Sigmoid colon (tissue), 7 donors: ENCODE measurements at places on chromosomes 7 and 10. TPM values are rescaled to one million over a fixed set of nuclear protein-coding genes. Genes with fewer than 3 reads are reported as not detected.

DNA sequence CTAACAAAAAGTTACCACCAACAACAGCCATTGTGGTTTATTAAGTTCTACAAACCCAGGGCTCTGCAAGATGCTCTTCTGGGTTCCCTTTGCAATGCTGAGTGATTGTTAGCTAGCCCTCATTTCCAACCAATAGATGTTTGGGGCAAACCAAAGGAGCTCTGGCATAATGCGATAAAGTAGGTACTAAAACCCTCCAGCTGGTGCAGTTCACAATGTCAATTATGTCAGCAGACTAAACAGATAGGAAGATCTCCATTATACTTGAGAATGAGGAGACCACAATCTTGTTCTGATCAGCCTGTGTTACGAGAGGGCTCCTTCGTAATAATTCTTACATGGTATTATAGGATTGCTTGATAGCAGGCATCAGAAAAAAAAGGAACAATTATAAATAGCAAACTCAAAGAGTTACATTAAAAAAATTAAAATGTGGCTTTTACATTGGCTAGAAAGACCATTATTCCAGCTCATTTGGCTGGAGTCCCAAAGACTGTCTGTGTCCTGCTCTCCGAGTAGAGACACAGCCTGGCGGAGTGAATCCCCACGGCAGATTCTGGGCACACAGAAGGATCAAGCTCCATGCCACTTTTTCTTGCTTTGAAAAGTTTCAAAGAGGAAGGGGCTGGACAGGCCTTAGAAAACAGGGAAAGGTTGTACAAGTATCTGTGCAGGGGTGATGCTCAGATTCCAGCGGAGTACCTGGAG, 93.8 kb downstream of the ZRANB1 start:
- H3K36me3 ChIP-seq = no peaks in the 10 kb centered on the region
- no peak overlapping the region for H3K4me3 ChIP-seq
- DNase-seq = no peak
- H3K27me3 ChIP-seq = no peaks in the 10 kb centered on the region

- H3K36me3 ChIP-seq = peaks cover 10% of the 10 kb centered on the region
- H3K4me1 ChIP-seq = no peaks in the 10 kb centered on the region
- no peak for DNase-seq
Observed at GRCh38 chr10:58817201-58817846, 304.7 kb downstream of the BICC1 start.

GRCh38 chr7:148598351-148598750, 7.8 kb downstream of the C7orf33 start:
- no peak for DNase-seq
- H3K4me1 ChIP-seq = no peaks in the 10 kb centered on the region
- H3K36me3 ChIP-seq = no peaks in the 10 kb centered on the region

GRCh38 chr7:74272305-74273038, 16.7 kb upstream of the CLIP2 start:
- peaks cover 19% of the 10 kb centered on the region for H3K4me1 ChIP-seq
- DNase-seq = peak; percentile 90
- H3K27me3 ChIP-seq = no peaks in the 10 kb centered on the region

GRCh38 chr7:2172311-2173188, 60.2 kb downstream of the MAD1L1 start:
- peak overlapping the region; percentile 77 for H3K27ac ChIP-seq
- H3K27me3 ChIP-seq = no peaks in the 10 kb centered on the region
- DNase-seq = no peak

DNA sequence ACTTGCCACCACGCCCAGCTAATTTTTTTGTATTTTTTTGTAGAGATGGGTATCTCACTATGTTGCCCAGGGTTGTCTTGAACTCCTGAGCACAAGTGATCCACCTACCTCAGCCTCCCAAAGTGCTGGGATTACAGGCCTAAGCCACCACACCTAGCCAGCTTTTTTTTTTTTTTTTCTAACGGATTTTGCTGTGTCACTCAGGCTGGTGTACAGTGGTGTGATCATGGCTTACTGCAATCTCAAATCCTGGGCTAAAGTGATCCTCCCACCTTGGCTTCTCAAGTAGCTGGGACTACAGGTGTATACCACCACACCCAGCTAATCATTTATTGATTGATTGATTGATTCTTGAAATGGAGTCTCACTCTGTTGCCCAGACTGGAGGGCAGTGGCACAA, 106.0 kb upstream of the TRIM24 start:
- no peak overlapping the region for H3K4me3 ChIP-seq
- H3K27me3 ChIP-seq = no peaks in the 10 kb centered on the region
- no peak for DNase-seq
- H3K4me1 ChIP-seq = no peaks in the 10 kb centered on the region

DNA sequence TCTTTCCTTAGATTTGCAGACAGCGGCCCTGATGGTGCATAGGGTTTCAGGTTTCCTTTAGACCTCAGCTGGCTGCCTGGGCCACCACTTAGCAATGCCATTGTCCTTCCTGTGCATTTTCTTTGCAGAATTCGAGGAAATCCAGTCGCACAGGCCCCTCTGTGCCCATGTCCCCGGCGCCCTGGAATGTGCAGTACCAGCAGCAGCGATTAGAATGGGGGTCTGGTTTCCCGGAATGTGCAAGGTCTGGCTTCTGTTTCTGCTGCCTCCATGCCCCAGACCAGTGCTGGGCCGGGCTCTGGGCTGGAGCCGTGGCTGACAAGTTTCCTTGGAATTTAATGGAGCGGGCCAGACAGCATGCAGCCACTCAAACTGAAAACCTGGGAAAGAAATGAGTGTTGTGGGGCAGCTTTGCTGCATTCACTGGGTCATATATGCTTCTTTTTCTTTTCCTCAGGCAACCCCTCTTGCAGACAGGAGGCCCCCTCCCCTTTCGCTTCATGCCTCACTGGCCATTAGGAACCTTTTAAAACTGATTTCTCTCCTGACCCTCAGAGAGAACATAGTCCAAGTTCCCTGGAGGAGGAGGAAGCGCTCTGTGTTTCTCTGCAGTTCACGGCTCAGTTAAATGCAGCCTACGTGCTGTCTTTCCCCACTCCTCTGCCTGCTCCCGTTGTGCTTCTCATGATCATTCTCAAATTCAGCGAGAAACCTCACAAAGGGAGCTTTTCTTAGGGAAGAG, 14.4 kb downstream of the HTRA1 start:
- H3K36me3 ChIP-seq = no peaks in the 10 kb centered on the region
- H3K4me1 ChIP-seq = peaks cover 41% of the 10 kb centered on the region
- peak overlapping the region; percentile 10 for H3K4me3 ChIP-seq
- H3K27ac ChIP-seq = peak overlapping the region; percentile 49

GRCh38 chr10:114394531-114394930, 9.8 kb downstream of the AFAP1L2 start:
- peaks cover 47% of the 10 kb centered on the region for H3K4me1 ChIP-seq
- no peaks in the 10 kb centered on the region for H3K27me3 ChIP-seq
- no peak overlapping the region for H3K4me3 ChIP-seq
- H3K36me3 ChIP-seq = no peaks in the 10 kb centered on the region
- peak overlapping the region; percentile 41 for H3K27ac ChIP-seq
- peak; percentile 62 for DNase-seq

DNA sequence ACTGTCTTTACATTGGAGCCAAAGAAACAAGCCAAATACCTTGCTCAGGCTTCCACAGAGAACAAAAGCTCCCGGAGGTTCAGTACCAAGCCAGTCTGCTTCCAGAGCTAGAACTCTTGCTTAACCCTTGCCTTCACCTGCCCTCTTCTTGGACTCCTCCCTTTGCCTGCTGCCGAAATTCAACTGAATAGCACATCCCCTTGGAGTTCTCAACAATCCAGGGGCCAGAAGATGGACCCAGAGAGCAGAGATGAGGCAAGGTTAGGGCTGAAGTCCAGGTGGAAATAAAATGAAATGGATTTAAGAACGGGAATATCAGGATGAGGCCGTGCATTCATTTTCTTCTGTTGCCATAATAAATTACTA, 876 bp upstream of the PIK3AP1 start:
- H3K4me3 ChIP-seq = no peak overlapping the region
- H3K27ac ChIP-seq = no peak overlapping the region
- H3K4me1 ChIP-seq = peaks cover 14% of the 10 kb centered on the region
- no peaks in the 10 kb centered on the region for H3K36me3 ChIP-seq
- no peak for DNase-seq

DNA sequence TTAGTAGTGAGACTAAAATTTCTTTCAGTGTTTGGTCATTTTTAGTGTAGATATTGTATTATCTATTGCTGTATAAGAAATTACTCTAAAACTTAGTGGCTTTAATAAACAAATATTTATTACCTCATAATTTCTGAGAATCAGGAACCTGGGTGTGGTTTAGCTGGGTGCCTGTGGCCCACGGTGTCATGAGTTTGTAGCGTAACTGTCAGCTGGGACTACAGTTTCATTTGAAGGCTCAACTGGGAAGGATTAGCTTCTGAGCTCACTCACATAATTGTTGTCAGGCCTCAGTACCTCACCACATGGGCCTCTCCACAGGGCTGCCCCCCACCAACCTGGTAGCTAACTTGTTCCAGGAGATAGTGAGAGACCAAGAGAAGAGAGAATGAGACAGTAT, 98.5 kb downstream of the SRI start:
- no peaks in the 10 kb centered on the region for H3K27me3 ChIP-seq
- no peaks in the 10 kb centered on the region for H3K36me3 ChIP-seq
- H3K4me3 ChIP-seq = no peak overlapping the region
- no peaks in the 10 kb centered on the region for H3K4me1 ChIP-seq

DNA sequence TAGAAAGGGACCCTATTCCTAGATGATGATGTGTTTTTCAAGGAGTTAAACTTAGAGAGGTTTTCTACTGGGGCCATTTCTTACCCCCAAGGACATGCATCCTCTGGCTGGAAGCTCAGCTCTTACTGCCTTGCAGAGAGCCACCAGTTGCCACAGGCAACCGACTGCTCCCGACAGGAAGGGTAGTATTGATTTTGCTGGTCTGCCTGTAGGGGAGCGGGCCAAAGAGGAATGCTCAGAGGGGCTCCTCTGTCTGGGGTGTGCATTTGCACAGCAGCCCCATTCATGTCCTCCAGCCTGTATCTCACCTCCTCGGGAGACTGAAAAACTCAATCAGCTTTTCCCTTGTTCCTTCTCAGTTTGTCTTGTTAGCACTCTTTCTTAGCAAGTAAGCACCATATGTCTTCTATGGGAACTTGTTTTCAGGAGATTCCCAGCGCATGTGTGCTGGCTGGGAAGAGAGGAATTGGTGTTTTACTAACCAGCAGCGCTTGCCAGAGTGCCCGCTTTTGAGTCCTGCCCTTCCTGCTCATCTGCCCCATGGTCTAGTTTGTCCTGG, 739.0 kb upstream of the GALNT17 start:
- no peak overlapping the region for H3K4me3 ChIP-seq
- H3K27ac ChIP-seq = no peak overlapping the region
- H3K36me3 ChIP-seq = no peaks in the 10 kb centered on the region
- no peak for DNase-seq
- H3K27me3 ChIP-seq = no peaks in the 10 kb centered on the region

- no peak overlapping the region for H3K27ac ChIP-seq
- no peak for DNase-seq
Observed at GRCh38 chr7:51774178-51774577, 457.6 kb upstream of the COBL start.

Gene PLXDC2
- 18.2 TPM for total RNA-seq

Gene INHBA
- 3.7 TPM for total RNA-seq

Gene TEX47
- total RNA-seq = not detected

Gene VSIR
- 40.2 TPM for total RNA-seq
